ENCODE measurements at places on chromosomes 5 and 9.

DNA sequence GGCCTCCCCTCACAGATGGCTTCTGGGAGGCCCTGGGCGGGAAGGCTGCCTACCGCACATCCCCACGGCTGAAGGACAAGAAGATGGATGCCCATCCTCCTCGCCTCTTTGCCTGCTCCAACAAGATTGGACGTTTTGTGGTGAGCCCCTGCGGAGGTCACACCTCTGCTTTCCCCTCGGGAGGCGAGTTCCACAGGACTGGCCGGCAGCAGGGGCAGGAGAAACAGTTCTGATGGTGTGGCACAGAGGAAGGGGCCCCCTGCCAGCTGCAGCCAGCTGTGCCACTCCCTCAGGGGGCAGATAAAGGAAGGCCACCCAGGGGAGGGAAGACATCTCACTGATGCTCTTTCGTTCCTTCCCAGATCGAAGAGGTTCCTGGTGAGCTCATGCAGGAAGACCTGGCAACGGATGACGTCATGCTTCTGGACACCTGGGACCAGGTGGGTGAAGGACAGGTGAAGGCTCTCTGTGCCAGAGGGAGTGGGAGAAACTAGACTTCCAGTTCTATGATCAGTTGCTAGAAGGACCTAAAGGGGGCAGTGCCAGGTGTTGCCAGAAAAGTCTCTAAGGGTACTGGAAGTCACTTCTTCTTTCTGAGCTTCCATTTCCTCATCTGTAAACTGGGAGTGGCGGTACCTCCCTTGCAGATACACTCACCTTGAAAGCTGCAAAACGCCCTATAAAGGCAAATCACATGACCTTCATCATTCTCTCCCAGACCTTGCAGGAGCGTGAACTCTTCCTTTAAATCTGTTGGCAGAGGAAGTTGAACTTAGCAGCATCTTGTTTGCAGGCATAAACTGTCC is 41.0 kb downstream of the STOM start:
- DNase-seq, result no peak

- peak; percentile 68 for DNase-seq
These were observed 47.6 kb upstream of the EGFL7 start for GRCh38 chr9:136614967-136615623.

DNA sequence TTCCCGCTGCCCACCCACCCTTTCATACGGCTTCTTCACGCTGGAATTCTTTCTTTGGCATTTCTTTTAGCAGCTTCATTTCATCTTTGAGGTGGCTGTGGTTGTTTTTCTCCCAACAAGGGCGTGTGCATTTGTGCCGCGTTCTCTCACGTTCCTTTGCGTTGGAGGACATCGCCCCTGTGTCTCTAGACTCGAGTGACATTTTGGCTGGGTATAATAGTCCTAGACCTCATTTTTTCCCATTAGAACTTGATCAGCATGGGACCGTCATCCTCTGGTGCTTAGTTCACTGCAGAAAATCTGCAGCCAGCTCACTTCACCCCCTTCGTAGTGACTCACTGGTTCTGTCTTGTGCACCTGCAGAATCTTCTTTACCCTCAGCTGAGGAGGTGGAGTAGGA is 29.5 kb downstream of the KCNT1 start:
- no peak for DNase-seq

GRCh38 chr9:89731262-89732182 is 126.7 kb downstream of the GADD45G start:
- no peak for DNase-seq

Data from upper lobe of right lung (tissue), 1 donor.